ENCODE measurements at places on chromosomes 1 and 21. TPM values are rescaled to one million over a fixed set of nuclear protein-coding genes. Genes with fewer than 3 reads are reported as not detected.

GRCh38 chr1:91645031-91645430, 144.4 kb downstream of the CDC7 start:
- no peak for DNase-seq

DNA sequence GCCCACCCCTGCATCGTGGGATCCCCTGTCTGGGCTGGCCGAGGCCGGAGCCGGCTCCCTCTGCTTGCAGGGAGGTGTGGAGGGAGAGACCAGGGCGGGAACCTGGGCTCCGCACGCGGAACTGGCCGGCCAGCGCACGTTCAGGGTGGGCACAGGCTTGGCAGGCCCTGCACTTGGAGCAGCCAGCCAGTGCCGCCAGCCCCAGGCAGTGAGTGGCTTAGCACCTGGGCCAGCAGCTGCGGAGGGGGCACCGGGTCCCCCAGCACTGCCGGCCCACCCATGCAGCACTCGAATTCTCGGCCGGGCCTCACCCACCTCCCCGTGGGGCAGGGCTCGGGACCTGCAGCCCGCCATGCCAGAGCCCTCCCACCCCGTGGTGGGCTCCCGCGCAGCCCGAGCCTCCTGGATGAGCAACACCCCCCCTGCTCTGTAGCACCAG, 422.6 kb downstream of the AMY1C start:
- no peak for DNase-seq

- DNase-seq = no peak
Observed at GRCh38 chr1:31374511-31375196, 1.8 kb upstream of the FABP3 start.

DNA sequence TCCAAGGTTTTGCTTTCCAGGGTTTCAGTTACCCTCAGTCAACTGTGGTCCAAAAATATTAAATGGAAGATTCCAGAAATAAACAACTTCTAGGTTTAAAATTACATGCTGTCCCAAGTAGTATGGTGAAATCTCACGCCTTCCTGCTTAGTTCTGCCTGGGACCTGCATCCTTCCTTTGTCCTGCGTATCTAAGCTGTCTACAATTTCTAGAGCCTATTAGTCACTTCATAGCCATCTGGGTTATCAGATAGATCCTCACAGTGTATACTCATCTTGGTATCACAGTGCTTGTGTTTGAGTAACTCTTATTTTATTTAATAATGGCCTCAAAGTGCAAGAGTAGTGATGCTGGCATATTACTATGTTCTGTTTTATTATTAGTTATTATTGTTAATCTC, 157.7 kb downstream of the ROR1 start:
- no peak for DNase-seq

GRCh38 chr21:36377391-36377842, 7.8 kb upstream of the CHAF1B start:
- no peak for DNase-seq

GBP5 gene
- polyA plus RNA-seq = not detected

KRTAP12-2 gene
- not detected for polyA plus RNA-seq

COL16A1 gene
- polyA plus RNA-seq = 39.5 TPM

All from AG04450 (cell line).